ENCODE measurements at places on chromosomes 11 and 22. TPM values are rescaled to one million over a fixed set of nuclear protein-coding genes. Genes with fewer than 3 reads are reported as not detected.

Gene TMEM191C
- 0.27 TPM for total RNA-seq

Gene TMEM25
- not detected for total RNA-seq

DNA sequence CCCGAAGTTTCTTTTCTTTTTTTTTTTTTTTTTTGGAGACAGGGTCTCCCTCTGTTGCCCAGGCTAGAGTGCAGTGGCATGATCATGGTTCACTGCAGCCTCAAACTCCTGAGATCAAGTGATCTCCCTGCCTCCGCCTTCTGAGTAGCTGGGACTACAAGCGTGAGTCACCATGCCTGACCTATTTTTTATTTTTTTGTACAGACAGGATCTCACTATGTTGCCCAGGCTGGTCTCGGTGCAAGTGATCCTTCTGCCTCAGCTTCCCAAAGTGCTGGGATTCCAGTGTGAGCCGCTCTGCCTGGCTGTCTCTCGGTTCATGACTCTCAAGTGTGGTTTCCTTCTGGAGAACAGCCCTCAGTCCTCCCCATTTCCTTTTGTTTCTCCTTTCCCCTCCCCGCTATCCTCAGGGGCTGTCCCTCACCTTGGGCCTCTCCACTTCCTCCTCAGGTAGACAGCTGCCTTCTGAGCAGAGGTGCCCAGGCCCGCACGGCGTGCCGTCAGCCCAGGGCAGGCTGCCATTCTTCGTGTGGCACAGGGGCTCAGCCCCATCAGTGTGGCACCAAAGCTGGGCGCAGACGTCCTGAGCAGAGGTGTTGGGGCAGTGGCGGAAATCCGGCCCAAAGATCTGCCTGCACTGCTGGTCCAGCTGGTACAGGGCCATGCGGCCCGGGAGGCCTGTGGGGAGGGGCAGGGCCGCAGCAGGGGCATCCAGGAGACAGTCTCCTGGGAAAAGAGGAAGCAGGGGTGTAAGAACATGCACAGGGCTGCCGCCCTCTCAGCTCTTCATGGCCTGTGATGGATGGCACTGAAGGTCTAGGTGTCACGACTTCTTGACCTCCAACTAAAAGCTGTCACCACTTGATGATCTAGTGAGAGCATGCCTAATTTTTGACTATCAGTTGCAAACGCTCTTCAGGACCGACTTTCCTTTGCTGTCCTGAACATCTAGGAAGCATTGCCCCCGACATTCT is 14.0 kb downstream of the ADAMTS8 start:
- no peak for DNase-seq

Gene C11orf24
- total RNA-seq, result 34.6 TPM

GRCh38 chr11:88744140-88744539 is 321.6 kb downstream of the GRM5 start:
- no peak for DNase-seq

- DNase-seq, result no peak
Measured at GRCh38 chr22:33780531-33781136, 139.6 kb downstream of the LARGE1 start.

Gene ASRGL1
- 7.2 TPM for total RNA-seq

DNA sequence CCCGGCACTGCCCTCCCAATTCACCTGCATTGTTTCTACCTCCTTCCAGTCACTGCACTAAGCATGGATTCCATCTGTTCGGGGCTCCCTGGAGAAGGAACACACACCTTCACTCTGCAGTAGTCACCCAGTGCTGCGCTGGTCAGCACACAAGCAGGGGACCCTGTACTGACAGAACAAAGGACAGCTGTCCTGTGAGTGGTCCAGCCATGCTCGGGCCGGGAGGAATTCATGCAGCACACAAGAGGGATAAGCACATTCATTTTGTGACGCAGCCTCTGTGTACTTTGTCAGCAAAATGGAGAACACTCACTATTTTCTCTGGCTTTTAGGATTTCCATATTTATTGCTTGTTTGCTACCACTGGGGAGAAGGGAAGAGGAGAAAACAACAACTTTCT is 167.3 kb downstream of the NTM start:
- no peak for DNase-seq

Gene HIC2
- total RNA-seq, result 3.9 TPM

Gene CNIH2
- 0.63 TPM for total RNA-seq

GRCh38 chr11:44454666-44455065 is 110.8 kb upstream of the CD82 start:
- no peak for DNase-seq
